Placental pericyte (primary cell): ENCODE measurements at places on chromosomes 3 and 15. TPM values are rescaled to one million over a fixed set of nuclear protein-coding genes. Genes with fewer than 3 reads are reported as not detected.

GABRR3 gene
- total RNA-seq = not detected in 2 replicates

RETNLB gene
- total RNA-seq = not detected in 2 replicates

PPIP5K1 gene
- 10.7 and 26.7 TPM in 2 replicates for total RNA-seq

CLDN16 gene
- 0.22 and 0.29 TPM in 2 replicates for total RNA-seq

TM4SF1 gene
- total RNA-seq = 44.9 and 282 TPM in 2 replicates
